Kidney glomerular epithelial cell (primary cell): ENCODE measurements at places on chromosomes 2 and 18.

DNA sequence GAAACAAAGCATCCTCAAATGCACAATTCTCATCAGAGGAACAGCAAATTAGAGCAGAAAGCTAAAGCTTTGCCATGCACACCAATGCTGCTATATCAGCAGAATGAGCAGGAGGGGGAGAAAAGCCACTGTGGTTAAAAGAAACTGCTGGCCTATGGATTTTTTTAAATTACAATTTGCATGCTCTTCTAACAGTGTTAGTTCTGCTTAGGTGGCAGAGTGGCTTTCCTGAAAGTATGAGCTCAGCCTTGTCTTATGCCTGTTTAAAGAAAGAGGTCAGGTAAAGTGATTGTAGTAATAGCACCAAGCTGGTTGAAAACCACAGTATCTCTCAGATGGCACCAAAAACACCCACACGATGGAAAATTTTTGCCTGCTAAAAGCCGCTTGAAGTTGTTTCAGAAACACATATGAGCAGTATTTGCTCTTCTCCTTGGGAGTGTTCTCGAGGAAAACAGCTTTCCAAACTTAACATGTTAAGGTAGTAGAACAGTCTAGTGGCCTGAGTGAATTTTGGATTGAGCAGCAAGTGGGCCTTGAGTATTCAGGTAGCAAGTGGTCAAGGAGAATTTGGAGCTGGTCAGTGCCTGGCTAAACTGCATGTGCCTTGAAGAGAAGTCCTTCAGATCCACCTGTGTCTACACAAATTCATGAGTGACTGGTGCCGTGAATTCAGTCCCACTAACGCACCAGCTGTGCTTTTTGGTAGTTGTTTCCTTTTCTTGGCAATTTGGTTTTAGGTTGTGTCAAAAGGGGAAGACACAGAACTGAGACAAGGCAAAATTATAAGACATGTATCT, 19.6 kb upstream of the NDUFV2 start:
- DNase-seq = no peak

GRCh38 chr2:217722883-217723472, 279.8 kb downstream of the TNS1 start:
- no peak for DNase-seq

DNA sequence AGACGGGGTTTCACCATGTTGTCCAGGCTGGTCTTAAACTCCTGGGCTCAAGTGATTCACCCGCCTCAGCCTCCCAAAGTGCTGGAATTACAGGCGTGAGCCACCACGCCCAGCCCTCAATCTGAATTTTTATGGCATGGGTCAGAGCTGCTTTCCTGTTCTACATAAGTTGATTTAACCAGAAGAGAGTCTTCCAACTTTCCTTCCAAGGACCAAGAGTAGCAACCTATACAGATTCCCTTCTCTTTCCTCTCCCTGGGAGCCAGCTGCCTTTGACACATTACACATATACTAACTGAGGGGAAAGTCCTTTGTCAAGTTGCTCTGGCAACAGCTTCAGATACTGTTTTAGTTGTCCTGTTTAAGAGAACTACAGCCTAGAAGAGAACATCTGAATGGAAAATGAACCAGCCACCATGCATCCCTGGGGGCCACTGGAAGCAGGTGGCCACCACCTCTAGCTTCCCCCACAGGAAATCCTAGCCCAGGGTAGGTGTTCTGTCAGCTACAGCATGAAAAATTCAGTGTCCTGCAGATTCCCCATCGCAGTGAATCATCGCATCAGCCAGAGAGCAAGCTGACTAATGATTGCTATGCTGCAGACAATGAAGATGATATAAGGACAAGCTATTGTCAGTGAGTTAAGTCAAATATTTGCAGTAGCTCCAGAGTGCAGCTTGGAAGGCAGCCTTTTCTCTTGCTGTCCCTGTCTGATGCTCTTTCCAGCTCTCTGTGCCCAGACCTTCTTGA, 62.9 kb downstream of the POMC start:
- peak; percentile 70 for DNase-seq

DNA sequence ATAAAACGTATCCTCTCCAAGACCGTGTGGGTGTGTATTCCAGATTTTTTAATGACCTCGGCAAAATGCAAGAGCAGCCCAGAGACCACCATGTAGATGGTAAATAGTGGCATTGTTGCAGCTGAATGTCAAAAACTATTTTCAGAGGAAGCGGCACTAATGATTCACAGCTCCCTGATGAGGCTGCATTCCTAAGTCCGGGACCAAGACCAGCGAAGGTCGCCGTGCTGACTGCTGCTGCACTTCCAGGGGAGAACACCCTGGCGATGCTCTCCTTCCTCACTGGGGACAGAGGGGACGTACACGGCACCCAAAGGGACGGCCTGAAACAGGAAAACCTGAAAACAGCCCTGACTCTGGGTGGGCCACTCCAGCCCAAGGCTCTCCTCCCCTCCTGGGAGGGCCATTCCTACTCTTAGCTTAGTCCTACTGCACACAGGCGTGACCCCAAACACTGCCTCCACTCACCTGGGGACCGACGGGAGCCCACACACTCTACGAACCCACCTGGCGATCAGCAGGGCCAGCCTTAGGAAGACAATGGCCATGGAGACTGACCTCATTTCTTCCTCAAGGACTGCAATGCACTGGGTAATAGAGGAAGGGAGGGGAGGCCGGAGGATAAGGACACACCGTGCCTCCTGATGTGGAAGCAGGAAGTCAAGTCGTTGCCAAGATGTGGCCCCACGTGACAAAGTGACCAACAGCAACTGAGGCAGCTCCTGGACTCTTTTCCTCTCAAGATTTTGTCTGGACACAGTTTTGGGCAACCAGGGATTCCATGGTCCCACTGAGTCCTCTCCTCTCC, 82.8 kb downstream of the ZNF516 start:
- no peak for DNase-seq

- no peak for DNase-seq
Observed at GRCh38 chr18:13374468-13375301, 156.1 kb downstream of the LDLRAD4 start.

- no peak for DNase-seq
Observed at GRCh38 chr18:63819786-63820185, 44.6 kb downstream of the SERPINB7 start.

GRCh38 chr18:80231616-80232015, 15.7 kb downstream of the PARD6G start:
- DNase-seq = no peak

GRCh38 chr2:174827371-174828369, 63.4 kb upstream of the CHRNA1 start:
- DNase-seq = no peak

DNA sequence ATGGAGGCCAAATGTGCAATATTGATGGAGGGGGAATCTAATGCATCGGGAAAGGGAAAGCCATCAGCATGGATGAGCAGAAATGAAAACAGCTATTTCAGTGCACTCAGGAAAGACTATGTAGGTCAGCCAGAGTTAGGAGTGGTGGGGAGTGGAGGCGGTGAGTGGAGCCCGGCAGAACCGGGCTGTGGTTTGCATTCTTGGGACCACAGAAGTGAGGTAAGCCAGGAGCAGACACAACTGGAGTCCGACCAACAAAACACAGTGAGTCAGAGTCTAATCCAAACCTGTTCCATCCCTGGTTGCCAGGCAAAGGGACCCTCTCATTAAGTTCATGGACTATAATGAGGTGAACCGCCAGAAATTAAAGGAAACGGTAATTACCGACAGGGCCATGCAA, 61.1 kb upstream of the RAB12 start:
- DNase-seq = peak; percentile 72

GRCh38 chr2:236164201-236164924, 3.8 kb downstream of the GBX2 start:
- no peak for DNase-seq

DNA sequence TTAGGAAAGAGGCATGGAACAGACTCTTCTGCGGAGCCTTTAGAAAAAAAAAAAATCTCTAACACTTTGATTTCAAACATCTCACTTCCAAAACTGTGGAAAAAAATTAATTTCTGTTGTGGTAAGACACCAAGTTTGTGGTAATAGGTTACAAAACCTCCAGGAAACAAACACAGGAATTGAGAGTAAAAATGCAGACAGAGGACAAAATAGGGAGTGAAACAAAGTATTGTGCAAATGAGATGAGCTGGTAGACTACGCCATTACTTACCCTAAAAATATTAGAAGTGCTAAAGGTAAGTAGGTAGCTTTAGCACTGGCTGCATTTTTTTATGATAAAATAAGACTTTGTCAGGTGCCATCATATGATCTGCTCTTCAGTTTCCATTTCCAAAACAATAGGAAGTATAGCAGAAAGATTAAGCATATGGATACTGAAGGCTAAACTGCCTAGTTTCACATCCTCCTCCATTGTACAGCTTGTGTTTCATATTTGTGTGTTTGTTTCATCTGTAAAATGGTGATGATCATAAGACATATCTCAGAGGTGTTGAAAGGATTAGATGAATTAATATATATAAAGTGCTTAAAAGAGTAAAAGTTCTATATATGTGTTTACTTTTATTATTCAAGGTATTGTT, 309.2 kb downstream of the NR4A2 start:
- no peak for DNase-seq

GRCh38 chr2:182559623-182560022, 132.8 kb upstream of the PDE1A start:
- DNase-seq = peak; percentile 59

DNA sequence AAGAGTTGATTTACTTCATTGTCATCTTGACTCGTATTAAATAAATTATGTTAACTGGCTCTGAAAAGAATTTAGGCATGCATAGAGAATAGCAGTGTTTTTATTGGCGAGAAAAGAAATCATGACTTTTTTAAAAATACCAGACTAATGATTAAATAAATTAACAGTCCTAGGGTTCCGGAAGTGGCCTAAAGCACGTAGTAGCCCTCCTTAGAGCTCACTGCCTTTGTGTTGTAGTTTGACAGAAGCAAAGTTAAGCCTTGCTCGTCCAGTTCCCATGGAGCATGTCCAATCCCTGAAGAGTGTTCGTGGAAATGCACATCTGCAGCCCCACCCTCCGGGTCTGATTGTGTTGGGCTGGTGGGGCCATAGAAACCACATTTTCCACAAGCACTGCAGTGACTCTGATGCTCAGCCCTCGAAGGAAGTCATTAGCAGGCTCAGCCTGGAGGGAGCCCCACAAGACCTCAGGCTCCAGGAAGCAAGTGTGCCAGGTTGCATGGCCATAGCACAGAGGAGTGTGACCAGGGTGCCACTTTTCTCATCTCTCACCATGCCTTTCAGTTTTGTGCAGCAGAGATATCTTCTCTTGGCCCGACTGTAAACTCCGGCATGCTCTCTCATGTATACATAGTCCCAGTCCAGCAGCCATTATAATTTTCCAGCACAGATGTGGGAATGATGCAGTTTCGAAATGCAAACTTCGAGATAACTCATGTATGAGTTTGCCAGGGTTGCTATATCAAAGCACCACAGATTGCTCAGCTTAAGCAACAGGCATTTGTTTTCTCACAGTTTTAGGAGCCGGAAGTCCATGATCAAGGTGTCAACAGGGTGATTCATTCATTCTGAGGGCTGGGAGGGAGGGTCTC, 188.6 kb upstream of the SH3BP4 start:
- DNase-seq = peak; percentile 76
